Aorta (tissue), 5 donors: ENCODE measurements at places on chromosomes 7 and 10.

GRCh38 chr7:146961617-146962016, 845.0 kb downstream of the CNTNAP2 start:
- DNase-seq = no peak

DNA sequence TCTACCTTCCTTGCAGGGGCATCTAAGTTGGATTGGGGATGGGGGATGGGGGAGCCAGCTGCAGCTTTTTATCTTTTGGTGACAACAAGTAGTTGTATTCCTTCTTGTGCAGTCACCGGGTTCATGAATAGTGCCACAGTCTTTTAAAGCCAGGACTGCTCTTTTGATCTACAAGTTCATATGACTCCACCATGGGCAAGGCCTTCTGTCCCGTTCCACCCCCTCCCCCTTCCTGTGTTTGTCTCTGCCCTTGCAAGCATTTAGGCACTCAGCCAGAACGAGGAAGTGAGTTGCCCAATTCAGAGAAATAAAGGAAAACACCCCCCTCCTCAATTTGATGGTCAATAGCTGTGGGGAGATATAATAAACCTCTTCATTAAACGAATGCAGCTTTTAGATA, 44.8 kb upstream of the EGR2 start:
- no peak for DNase-seq

GRCh38 chr10:124546055-124546369, 84.4 kb downstream of the LHPP start:
- DNase-seq = no peak

GRCh38 chr10:99975942-99976809, 33.6 kb downstream of the DNMBP start:
- no peak for DNase-seq

- no peak for DNase-seq
These were observed 330.0 kb downstream of the ARL4A start for GRCh38 chr7:13017333-13017857.

DNA sequence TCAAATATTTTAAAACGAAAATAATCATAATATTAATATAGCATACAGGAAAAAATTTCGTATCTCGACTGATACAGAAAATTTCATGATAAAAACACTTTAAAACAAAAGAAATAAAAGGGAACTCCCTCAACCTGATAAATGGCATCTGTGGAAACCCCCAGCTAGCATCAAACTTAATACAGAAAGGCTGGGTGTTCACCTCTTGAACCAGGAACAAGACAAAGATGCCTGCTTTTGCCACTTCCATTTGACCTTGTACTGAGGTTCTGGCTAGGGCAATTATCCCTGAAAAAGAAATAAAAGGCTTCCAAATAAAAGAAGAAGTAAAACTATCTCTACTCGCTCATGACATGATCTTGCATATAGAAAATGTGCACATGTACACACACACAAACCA, 2.5 kb upstream of the ALOX5 start:
- DNase-seq = no peak

DNA sequence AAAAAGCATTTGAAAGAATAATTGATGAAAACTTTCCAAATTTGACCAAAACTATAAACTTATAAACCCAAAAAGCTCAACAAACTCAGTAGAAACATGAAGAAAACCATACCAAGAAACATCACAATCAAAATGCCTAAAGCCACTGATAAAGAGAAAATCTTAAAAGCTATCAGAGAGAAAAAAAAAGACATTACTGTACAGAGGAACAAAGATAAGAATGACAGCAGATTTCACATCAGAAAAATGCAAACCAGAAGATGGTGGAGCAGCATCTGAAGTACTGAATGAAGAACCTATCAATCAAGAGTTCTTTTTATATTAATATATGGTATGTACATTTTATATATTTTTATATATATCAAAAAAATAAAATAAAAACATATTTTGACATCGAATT, 2.4 kb upstream of the GPAM start:
- no peak for DNase-seq

GRCh38 chr10:111705021-111705420, 478.5 kb downstream of the GPAM start:
- no peak for DNase-seq
